ENCODE measurements at places on chromosomes 3 and 15. TPM values are rescaled to one million over a fixed set of nuclear protein-coding genes. Genes with fewer than 3 reads are reported as not detected.

Gene CTXND1
- polyA plus RNA-seq = 32.9 TPM

Gene MCF2L2
- 2.4 TPM for polyA plus RNA-seq

Gene FOXB1
- not detected for polyA plus RNA-seq

Gene CCR8
- polyA plus RNA-seq = not detected

Gene MED12L
- polyA plus RNA-seq = 0.84 TPM

Gene ARHGAP31
- polyA plus RNA-seq = 38.2 TPM

Gene TADA3
- polyA plus RNA-seq = 80.7 TPM

Gene SKIL
- 56.1 TPM for polyA plus RNA-seq

Gene PSTPIP1
- polyA plus RNA-seq = 3.5 TPM

Gene PYGO1
- 20.7 TPM for polyA plus RNA-seq

Gene PSMD2
- polyA plus RNA-seq = 217 TPM

Gene IQCF5
- polyA plus RNA-seq = not detected

Gene HIGD2B
- polyA plus RNA-seq = not detected

Gene FANCD2OS
- polyA plus RNA-seq = 0.72 TPM

Gene CLSTN2
- 0.54 TPM for polyA plus RNA-seq

Gene NLGN1
- 10.0 TPM for polyA plus RNA-seq

Measured in left lung (tissue), 14 donors.